ENCODE measurements at places on chromosomes 11 and 22.

GRCh38 chr11:4185561-4185960, 91.0 kb downstream of the RRM1 start:
- DNase-seq: no peak
- H3K4me1 ChIP-seq: peaks cover 19% of the 10 kb centered on the region
- no peak overlapping the region for H3K4me3 ChIP-seq
- no peaks in the 10 kb centered on the region for H3K36me3 ChIP-seq
- no peak overlapping the region for H3K27ac ChIP-seq

GRCh38 chr22:30557243-30557642, 10.7 kb upstream of the SEC14L6 start:
- H3K4me1 ChIP-seq: no peaks in the 10 kb centered on the region
- peaks cover 12% of the 10 kb centered on the region for H3K27me3 ChIP-seq
- H3K27ac ChIP-seq: no peak overlapping the region
- no peak overlapping the region for H3K4me3 ChIP-seq

- no peak overlapping the region for H3K4me3 ChIP-seq
- no peaks in the 10 kb centered on the region for H3K27me3 ChIP-seq
- peaks cover 56% of the 10 kb centered on the region for H3K4me1 ChIP-seq
- no peak for DNase-seq
- no peaks in the 10 kb centered on the region for H3K36me3 ChIP-seq
These were observed 32.9 kb downstream of the APLP2 start for GRCh38 chr11:130102301-130103249.

DNA sequence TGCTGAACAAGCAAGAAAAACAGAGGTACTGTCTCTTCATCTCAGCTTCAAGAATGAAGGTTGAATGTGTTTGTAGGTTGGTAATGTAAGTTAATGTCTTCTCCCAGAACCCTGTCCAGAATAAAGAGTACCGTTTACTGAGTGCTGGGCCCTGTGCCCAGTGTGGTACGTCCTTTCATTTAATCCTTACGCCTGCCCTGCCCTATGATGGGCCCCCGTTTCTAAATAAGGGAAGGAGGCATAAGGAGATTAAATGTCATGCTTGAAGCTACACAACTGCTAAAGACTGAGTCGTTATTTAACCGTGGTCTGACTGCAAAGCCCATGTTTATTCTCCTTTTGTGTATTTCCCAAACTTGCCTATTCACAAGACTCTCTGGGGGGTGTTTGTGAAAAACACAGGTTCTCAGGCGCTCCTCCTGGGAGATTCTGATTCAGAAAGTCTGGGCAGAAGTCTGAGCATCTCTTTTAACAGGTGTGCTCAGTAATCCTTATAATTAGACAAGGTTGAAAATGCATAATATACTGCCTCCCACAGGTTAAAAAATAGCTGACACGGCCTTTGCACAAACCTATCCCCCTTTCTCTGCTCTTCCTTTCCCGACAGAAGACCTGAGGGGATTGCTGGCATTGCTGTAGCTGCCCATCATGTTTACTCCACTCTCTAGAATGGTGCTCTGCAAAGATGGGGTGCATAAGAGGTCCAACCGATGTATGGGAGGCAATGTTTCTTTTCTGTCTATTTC, 56.3 kb upstream of the ZBTB44 start:
- H3K27ac ChIP-seq: no peak overlapping the region
- H3K4me1 ChIP-seq: no peaks in the 10 kb centered on the region
- DNase-seq: no peak
- H3K4me3 ChIP-seq: no peak overlapping the region
- H3K36me3 ChIP-seq: no peaks in the 10 kb centered on the region
- H3K27me3 ChIP-seq: no peaks in the 10 kb centered on the region

DNA sequence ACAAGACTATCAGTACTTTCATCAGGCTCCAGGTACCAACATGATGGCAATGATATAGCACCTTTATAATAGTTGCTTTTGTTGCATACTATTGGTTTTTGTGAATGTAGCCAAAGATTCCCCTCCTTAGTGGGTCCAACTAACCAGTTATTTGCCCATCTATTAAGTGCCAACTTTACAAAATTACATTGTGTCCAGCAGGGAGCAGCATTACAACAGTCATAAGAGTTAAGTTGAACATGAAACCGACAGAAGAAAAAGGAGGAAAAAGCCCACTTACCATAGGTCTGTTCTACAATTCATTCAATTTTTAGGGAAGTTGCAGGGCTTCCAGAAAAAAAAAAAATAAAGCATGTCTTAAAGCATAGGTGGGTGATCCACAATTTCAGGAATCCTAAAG, 21.6 kb downstream of the IMMP1L start:
- H3K36me3 ChIP-seq: no peaks in the 10 kb centered on the region
- no peak overlapping the region for H3K4me3 ChIP-seq
- H3K4me1 ChIP-seq: peaks cover 12% of the 10 kb centered on the region
- H3K27ac ChIP-seq: no peak overlapping the region
- DNase-seq: no peak
- H3K27me3 ChIP-seq: no peaks in the 10 kb centered on the region

GRCh38 chr11:7538466-7539454, 25.0 kb downstream of the PPFIBP2 start:
- peaks cover 46% of the 10 kb centered on the region for H3K4me1 ChIP-seq
- H3K27me3 ChIP-seq: no peaks in the 10 kb centered on the region
- no peak for DNase-seq
- peak overlapping the region; percentile 65 for H3K27ac ChIP-seq
- no peaks in the 10 kb centered on the region for H3K36me3 ChIP-seq

- no peak overlapping the region for H3K4me3 ChIP-seq
- H3K27ac ChIP-seq: no peak overlapping the region
- H3K36me3 ChIP-seq: no peaks in the 10 kb centered on the region
- no peaks in the 10 kb centered on the region for H3K4me1 ChIP-seq
- DNase-seq: no peak
- H3K27me3 ChIP-seq: peaks cover 31% of the 10 kb centered on the region
These were observed 46.7 kb upstream of the DRD2 start for GRCh38 chr11:113521737-113522517.

- peaks cover 51% of the 10 kb centered on the region for H3K27me3 ChIP-seq
- peaks cover 5% of the 10 kb centered on the region for H3K4me1 ChIP-seq
- no peaks in the 10 kb centered on the region for H3K36me3 ChIP-seq
- no peak for DNase-seq
- no peak overlapping the region for H3K4me3 ChIP-seq
These were observed 405.9 kb downstream of the NXPE2 start for GRCh38 chr11:115084231-115084630.

DNA sequence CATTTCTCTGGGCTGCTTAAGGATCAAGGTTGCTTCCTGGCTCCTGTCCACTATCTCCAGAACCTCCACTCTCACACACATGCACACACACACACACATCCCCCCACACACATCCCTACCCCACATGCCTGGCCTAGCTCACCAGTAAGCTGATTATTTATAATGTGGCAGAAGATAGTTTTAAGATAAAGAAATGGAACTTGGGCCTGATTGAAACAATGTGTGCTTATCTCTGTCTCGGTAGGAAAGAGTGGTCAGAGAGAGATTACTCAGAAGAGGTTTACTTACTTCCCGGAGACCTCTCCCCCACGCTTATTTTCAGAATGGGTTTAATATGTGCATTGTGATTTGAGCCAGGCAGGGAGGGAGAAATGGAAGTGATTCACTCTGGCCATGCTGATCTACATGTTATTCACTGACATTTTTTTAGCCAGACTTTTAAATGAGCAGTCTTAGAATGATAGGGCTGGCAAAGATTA, 422.4 kb downstream of the TENM4 start:
- H3K36me3 ChIP-seq: no peaks in the 10 kb centered on the region
- no peak overlapping the region for H3K27ac ChIP-seq
- H3K4me3 ChIP-seq: no peak overlapping the region
- DNase-seq: no peak
- H3K4me1 ChIP-seq: peaks cover 7% of the 10 kb centered on the region

- peaks cover 4% of the 10 kb centered on the region for H3K36me3 ChIP-seq
- DNase-seq: no peak
- no peaks in the 10 kb centered on the region for H3K27me3 ChIP-seq
- H3K27ac ChIP-seq: peak overlapping the region; percentile 82
- H3K4me3 ChIP-seq: peak overlapping the region; percentile 96
These were observed 870 bp upstream of the CTTN start for GRCh38 chr11:70397336-70397982.

- H3K36me3 ChIP-seq: no peaks in the 10 kb centered on the region
- H3K27ac ChIP-seq: no peak overlapping the region
- peaks cover 5% of the 10 kb centered on the region for H3K4me1 ChIP-seq
- H3K4me3 ChIP-seq: no peak overlapping the region
These were observed 139.6 kb upstream of the E2F8 start for GRCh38 chr11:19380375-19380774.

- peaks cover 64% of the 10 kb centered on the region for H3K4me1 ChIP-seq
- peak within 1 kb of the TSS; percentile 95 for H3K4me3 ChIP-seq
- no peaks in the 10 kb centered on the region for H3K27me3 ChIP-seq
- peak within 1 kb of the TSS; percentile 100 for H3K27ac ChIP-seq
- H3K36me3 ChIP-seq: peaks cover 2% of the 10 kb centered on the region
- peak; percentile 93 for DNase-seq
These were observed at the start of gene SMARCB1 for GRCh38 chr22:23786752-23787599. SMARCB1 (plus strand) TSS chr22:23786966; CDS start chr22:23787170, 204 bp downstream.

GRCh38 chr11:849104-849824, 6.6 kb downstream of the TSPAN4 start:
- no peaks in the 10 kb centered on the region for H3K36me3 ChIP-seq
- H3K27me3 ChIP-seq: no peaks in the 10 kb centered on the region
- H3K4me1 ChIP-seq: peaks cover 93% of the 10 kb centered on the region
- H3K4me3 ChIP-seq: peak overlapping the region; percentile 66

- H3K4me3 ChIP-seq: no peak overlapping the region
- H3K27ac ChIP-seq: no peak overlapping the region
- H3K36me3 ChIP-seq: no peaks in the 10 kb centered on the region
- H3K4me1 ChIP-seq: no peaks in the 10 kb centered on the region
- H3K27me3 ChIP-seq: no peaks in the 10 kb centered on the region
- DNase-seq: no peak
These were observed 206.0 kb downstream of the DYNC2H1 start for GRCh38 chr11:103315248-103315647.

DNA sequence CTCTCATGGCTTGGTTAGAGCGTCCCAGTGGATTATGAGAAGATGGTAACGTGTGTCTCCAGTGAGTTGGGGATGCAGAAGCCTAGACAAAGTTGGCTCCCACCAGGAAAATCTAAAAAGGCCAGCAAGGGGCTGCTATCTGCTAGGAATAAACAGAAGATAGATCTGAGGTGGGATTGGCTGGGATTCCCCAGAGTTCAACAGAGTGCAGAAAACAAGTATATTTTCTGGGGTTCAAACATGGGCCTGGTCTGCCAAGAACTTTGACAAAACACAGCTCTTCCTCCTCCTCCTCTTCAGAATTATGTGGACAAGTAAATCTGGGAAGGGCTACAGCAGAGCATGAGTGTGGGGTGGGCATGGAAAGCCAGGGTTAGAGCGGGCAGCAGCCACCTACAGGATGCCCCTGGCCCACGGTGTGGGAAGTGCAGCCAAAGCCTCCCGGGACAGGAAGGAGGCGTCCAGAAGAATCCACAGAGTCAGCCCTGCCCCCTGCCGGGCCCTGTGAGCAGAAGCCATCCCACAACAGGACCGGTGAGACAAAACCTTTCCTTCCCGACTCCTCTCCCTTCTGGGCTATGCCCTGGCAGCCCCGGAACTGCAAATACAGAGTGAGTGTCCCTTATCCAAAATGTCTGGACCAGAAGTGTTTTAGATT, 67.1 kb downstream of the CD82 start:
- H3K27ac ChIP-seq: peak overlapping the region; percentile 75
- no peaks in the 10 kb centered on the region for H3K27me3 ChIP-seq
- DNase-seq: no peak
- H3K4me1 ChIP-seq: peaks cover 65% of the 10 kb centered on the region
- peak overlapping the region; percentile 36 for H3K4me3 ChIP-seq

DNA sequence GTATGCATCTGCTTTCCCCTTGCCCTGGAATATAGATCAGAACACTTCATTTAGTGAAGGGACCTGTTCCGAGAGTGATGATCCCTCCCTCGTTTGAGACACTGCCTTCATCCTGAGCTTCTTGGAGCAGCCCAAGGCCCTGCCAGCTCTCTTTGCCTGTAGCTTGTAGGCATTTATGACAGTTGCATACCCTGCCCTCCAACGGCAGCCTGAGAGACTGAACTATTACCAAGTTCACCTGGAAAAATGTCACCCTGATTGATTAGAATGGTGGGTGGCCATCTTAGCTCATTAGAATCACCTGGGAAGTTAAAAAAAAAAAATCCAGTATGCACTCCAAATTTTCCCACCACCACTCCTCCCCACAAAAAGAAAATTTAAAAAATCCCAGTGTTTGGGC, 1.5 kb downstream of the MICAL3 start:
- H3K4me1 ChIP-seq: peaks cover 35% of the 10 kb centered on the region
- H3K27me3 ChIP-seq: no peaks in the 10 kb centered on the region
- H3K27ac ChIP-seq: peak overlapping the region; percentile 90
- H3K36me3 ChIP-seq: no peaks in the 10 kb centered on the region

DNA sequence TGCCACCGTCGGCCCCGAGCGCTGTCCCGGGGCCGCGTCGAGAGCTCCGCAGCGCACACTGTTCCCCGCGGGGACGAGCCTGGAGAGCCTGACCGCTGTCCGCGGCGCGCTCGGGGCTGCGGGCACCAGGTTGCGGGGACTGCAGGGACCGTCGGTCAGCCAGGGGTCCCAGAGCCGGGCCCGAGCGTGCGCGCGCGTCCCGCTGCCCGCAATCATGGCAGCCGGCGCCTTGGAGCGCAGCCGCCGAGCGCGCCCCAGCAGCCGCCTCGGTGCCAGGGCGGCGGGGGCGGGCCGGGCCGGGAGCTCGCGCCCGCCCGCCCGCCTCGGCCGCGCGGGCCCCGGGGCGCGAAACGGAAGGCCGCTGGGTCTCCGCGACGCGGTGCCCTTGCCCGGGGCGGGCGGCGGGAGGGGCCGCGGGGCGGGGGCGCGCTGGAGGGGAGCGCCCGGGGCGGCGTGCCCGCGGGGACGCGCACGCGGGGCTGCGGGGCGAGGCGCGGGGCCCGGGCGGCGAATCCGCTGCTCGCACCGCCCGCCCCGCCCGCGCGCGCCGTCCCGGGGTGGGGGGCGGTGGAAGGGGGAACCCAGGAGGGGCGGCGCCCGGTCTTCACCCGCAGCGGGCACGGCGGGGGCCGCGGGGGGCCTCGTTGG, 79.4 kb upstream of the PPARA start:
- peak overlapping the region; percentile 100 for H3K27ac ChIP-seq
- H3K4me1 ChIP-seq: peaks cover 86% of the 10 kb centered on the region
- H3K36me3 ChIP-seq: peaks cover 14% of the 10 kb centered on the region
- no peaks in the 10 kb centered on the region for H3K27me3 ChIP-seq

- no peak overlapping the region for H3K27ac ChIP-seq
- H3K27me3 ChIP-seq: no peaks in the 10 kb centered on the region
These were observed 4.0 kb downstream of the LINC01488 start for GRCh38 chr11:69485337-69486041.

GRCh38 chr11:32420937-32421901, 14.1 kb downstream of the WT1 start:
- peak overlapping the region; percentile 74 for H3K27ac ChIP-seq
- no peaks in the 10 kb centered on the region for H3K36me3 ChIP-seq
- H3K27me3 ChIP-seq: peaks cover 62% of the 10 kb centered on the region
- no peak for DNase-seq
- H3K4me3 ChIP-seq: no peak overlapping the region
- H3K4me1 ChIP-seq: peaks cover 23% of the 10 kb centered on the region

GRCh38 chr11:116733969-116734508, 38.7 kb downstream of the BUD13 start:
- no peaks in the 10 kb centered on the region for H3K36me3 ChIP-seq
- no peak for DNase-seq
- peaks cover 26% of the 10 kb centered on the region for H3K27me3 ChIP-seq

- no peak overlapping the region for H3K4me3 ChIP-seq
- peak overlapping the region; percentile 91 for H3K27ac ChIP-seq
- H3K4me1 ChIP-seq: peaks cover 53% of the 10 kb centered on the region
- no peaks in the 10 kb centered on the region for H3K27me3 ChIP-seq
These were observed 7.6 kb downstream of the SLC39A13 start for GRCh38 chr11:47415949-47416472.
